Stimulated activated CD8-positive, alpha-beta memory T cell treated with anti-CD3 and anti-CD28 coated beads, Interleukin-15, amount 100 ng/mL, for 48 hours (primary cell): ENCODE measurements at places on chromosomes 7 and 10.

DNA sequence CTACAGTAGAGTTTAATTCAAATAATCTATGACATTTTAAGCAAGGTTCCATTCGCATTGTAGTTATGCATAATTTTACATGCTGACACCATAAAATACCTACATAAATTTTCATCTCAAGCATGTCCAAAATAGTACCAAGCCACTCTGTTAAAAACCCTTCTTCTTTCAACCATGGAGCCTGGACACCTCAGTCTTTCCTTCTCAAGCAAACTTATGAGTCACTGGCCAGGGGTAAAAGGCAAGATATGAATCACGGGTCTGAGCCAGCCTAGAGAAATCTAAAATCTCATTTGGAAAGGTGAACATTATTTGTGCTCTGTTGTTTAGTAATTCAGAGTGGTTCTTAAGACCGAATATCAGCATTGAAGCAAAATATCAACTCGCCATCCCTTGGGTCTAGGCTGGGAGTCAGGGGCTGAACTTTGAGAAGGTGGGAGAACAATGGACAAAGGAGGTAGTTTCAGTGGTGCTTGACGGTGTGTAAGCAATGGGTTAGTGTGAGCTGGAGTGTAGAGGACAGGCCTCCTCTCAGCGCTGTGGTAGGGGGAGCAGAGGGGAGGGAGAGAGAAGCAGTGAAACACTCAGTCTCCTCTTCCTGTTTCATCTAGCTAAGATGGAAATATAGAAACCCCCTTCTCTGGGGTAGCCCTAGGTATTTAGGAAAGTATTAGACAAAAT, 19.1 kb upstream of the GPAM start:
- DNase-seq = no peak

DNA sequence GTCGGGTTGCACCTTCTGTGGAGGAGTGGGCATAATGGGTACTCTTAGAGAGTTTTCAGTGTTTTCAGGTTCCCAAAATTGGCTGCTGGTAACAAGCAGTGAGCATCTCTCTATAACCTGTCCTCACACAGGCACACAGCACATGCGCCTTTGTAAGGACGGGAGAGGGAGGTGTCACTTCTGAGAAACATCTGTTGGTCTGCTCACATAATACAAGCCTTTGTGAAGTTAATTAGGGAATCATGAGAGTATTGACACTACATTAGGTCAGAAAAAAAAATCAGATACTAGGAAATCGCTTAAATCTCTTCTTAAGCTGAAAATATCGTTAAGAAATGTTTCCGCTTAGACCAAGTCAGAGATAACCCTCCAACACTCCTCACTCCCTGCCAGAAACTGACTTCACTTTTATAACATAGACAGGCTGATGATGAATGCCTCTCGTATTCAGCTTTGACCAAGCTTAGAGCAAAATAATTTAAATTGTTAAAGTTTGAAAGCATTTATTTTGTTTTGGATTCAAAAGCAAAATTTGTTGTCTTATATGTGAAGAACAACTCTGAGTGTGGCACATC, 769.7 kb downstream of the TNS3 start:
- no peak for DNase-seq

DNA sequence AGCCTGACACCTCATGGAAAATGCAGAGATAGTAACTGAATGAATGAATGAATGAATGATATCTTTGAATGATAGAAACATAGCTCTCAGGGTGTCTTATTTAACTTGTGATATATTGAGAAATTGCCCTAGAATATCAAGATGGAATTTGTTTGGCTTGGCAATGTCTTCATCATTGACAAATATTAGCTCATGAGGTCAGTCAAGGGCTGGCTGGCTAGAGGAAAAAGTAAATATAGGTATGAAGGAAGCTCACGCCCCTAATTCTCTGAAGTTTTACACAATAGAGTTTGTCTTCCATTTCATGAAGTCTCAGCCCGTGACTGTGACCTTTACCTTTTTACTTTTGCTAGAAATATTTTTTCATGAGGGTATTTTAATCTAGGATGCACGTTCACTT, 305.2 kb downstream of the ADARB2 start:
- no peak for DNase-seq

- no peak for DNase-seq
Observed at GRCh38 chr10:121681997-121682687, 83.9 kb upstream of the FGFR2 start.

- DNase-seq = no peak
Observed at GRCh38 chr7:29754874-29755490, 51.3 kb upstream of the WIPF3 start.

GRCh38 chr10:66822801-66823200, 103.0 kb upstream of the LRRTM3 start:
- DNase-seq = no peak

GRCh38 chr10:86944471-86944870, 12.9 kb downstream of the MMRN2 start:
- DNase-seq = no peak

- DNase-seq = no peak
Observed at GRCh38 chr7:111803015-111803758, 240.9 kb upstream of the IMMP2L start.

GRCh38 chr7:66267249-66267648, 62.1 kb downstream of the TPST1 start:
- no peak for DNase-seq

DNA sequence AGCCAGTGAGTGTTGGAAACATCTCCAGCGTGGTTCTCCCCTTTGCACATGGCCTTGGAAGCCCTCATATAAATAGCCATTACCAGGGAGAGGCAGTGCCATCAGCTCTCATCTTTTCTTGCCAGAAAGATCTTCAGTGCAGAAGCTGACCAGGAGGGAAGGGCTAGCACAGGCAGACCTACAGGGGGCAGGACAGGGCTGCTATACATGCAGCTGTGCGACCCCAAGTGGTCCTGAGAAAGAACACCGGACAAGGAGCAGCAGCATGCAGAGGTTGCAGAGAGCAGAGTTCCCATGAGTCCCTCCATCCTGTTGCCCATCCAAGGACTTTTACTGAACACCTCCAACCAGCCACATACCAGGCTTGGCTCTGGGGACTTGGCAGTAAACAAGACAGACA, 17.1 kb downstream of the GRID1 start:
- DNase-seq = no peak

- no peak for DNase-seq
Observed at GRCh38 chr10:90317172-90317571, 540.7 kb downstream of the HTR7 start.

DNA sequence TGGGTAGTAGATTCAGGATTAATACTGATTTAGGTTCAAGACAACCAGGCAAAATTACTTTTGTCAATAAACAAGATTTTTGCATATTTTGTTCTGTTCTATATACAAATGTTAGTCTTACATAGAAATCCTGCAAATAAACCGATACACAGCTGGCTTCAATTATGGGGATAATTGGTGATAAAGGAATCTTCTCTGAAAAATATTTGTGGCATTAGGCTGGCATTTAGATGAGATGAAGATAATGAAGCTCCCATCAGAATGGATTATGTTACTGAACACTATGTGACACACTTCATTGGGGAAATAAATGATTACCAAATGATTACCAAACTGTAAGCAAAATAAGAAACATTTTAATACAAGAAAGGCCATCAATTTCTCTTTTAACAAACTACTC, 65.8 kb downstream of the NT5C2 start:
- DNase-seq = no peak

DNA sequence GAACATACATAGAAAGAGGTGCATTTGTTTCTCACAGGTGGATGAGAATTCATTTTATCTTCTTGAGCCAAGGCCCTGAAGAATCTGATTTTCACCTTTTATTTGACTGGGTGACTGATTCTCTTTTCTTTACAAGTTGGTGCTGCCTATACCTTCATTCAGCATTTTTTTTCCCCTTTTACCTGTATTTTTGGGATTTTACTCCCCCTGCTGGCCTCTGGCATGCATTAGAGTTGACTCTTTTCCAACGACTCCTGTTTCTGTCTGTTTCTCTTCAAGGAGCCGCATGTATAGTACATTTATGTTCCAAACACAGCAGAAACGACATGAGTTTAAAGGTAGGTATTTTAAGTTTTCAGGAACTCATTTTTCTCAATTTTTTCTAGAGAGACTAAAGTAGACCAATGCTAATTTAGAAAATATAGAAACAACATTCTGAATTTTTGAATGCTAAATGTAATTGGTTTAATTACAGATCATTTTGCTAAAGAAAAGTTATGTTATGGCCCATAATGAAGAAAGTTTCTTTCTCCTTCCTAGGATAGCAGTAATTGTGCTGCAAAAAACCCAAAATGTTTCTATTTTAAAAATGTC, 149.8 kb upstream of the HDAC9 start:
- no peak for DNase-seq

- DNase-seq = no peak
Observed at GRCh38 chr10:18313626-18314025, 173.4 kb downstream of the CACNB2 start.

DNA sequence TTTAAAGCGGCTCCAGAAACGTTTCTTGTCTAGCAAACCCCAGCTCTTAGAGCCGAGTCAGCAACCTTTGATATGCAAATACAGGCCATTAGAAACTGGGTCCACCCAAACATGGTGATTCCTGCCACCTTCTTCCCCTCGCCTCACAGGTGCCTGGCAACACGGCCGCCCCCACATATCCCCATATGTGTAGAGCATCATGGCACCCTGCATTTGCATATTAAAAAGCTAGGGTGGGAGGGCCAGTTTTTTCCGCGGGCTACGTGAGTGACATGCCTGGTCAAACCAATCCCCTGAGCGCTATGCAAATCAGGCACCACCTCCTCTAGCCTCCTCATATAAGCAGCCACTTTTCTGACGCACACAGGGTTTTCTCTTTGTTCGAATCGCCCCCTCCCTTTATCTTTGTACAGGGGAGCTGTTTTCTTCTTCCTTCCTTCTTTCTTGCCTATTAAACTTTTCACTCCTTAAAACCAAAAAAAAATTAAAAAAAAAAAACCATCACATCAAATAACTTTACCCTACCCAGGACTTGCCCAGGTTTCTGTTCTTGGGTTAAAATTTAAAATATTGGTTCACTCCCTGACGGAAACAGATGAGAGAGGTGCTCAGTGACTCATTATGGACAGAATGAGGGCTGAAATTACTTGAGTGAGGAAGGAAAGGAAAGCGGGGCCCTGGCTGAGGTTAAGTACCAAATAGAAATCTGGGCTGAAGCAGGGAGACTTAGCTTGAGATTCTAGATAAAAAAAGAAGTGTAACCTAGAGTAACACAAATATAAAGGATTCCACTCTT, 59.8 kb downstream of the COA1 start:
- peak; percentile 74 for DNase-seq

DNA sequence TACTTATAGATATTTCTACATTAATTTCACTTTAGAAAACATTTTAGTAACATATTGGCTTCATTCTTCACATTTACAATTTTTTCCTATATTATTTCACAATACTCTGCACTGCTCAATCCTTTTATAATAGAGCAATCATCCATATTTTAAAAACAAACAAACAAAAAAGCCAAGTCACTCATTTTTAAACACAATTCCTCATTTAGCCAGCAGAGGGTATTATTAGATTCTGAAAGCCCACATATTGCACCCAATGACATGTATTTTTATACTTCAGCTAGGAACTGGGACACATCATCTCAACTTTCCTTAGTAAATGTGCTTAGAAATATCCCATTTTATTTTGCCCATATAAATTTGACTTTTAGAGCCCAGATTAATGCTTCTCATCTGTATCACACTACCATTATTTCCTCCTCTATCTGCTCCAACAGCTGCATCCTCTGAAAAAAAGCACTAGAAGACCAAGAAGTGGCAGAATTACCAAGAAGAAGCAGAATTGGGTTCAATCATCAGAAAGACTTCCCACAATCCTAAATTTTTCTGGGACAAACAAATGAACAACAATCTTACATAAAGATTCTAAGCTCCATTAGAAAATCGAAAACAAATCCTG, 29.5 kb downstream of the CTNNA3 start:
- no peak for DNase-seq

DNA sequence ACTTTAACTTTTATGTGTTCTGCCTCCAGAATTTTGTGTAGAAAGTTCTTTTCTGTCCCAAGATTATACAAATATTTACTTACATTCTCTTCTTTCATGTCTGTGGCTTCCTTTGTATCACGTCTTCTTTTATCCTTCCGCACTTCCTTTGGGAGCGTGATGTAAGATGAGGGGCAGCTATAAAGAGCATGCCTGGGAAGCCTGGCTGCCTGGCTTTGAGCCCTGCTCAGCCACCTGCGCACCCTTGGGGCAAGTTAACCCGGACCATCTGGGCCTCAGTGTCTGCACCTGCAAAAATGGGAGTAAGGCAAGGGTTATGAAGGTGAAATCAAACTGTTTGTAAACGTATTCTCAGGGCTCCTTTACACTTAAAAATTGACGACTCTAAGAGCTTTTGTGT, 25.2 kb downstream of the PALD1 start:
- no peak for DNase-seq

GRCh38 chr7:128020159-128020558, 11.1 kb downstream of the LRRC4 start:
- no peak for DNase-seq

- no peak for DNase-seq
Observed at GRCh38 chr10:7085913-7086589, 324.8 kb downstream of the SFMBT2 start.

GRCh38 chr10:50331486-50331885, 80.2 kb upstream of the ASAH2 start:
- no peak for DNase-seq

GRCh38 chr10:43913676-43914235, 265.1 kb upstream of the ZNF32 start:
- DNase-seq = no peak

DNA sequence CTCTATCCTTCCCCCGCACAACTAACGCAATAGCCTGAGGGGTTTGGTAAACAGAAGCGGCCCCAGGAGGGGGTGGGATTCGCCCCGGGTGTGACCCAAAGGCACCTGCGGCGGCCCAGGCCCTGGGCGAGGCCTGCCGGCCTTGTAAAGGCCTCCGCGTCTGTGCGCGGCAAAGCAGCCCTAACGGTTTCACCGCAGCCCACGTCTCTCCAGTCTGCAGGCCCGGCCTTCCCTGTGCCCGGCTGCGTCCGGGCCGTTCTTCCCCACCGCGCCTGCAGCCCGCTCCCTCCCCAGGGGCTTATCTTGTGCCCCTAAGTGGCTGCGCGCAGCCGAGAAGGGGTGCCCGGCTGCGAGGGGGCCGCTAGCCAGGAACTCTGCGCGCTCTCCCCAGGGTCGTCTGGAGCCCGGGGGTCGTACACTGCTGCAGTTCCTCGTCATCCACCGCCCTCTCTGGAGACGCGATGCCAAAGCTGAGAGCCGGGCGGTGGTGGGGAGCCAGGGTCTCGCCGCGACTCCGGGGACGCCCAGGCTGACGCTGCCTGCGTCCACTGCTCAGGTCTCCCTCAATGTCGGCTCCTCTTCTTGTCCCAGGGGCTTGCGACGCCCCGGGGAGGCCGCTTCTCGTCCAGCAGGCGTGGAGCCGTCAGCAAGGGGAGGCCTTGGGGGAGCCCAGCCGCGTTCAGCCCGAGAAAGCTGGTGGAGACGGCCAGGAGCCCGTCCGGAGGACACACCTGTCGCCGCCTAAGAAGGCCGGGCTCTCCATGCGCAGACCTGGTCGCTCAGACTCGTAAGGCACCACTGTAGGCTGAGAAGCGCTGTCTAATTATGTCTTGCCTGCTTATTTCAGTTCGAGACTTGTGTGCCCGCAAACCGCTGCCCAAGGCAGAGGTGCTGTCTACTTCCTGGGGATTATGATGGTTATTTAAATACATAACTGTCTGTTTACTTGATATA, 132.3 kb downstream of the SPAG6 start:
- DNase-seq = no peak
